ENCODE measurements at places on chromosomes 5 and 9.

DNA sequence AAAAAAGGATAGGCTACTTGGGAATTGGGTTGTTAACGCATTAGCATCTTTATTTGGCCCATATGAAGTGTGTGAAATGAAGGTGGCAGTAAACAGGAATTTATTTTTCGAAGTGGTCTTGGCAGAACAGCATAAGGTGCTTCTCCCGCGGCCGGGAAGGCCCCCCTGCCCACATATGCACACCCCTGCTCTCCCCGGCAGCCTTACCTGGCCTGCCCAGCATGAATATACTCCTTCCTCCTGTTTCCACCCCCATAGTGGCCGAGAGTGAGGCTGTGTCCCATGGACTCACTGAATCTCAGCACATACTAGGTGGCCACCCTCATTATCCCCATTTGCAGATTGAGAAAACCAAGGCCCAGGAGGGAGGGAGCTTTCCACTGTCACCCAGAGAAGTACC is 54.0 kb upstream of the OLFM1 start:
- DNase-seq, result no peak

GRCh38 chr5:34597034-34598027 is 58.8 kb upstream of the RAI14 start:
- no peak for DNase-seq

DNA sequence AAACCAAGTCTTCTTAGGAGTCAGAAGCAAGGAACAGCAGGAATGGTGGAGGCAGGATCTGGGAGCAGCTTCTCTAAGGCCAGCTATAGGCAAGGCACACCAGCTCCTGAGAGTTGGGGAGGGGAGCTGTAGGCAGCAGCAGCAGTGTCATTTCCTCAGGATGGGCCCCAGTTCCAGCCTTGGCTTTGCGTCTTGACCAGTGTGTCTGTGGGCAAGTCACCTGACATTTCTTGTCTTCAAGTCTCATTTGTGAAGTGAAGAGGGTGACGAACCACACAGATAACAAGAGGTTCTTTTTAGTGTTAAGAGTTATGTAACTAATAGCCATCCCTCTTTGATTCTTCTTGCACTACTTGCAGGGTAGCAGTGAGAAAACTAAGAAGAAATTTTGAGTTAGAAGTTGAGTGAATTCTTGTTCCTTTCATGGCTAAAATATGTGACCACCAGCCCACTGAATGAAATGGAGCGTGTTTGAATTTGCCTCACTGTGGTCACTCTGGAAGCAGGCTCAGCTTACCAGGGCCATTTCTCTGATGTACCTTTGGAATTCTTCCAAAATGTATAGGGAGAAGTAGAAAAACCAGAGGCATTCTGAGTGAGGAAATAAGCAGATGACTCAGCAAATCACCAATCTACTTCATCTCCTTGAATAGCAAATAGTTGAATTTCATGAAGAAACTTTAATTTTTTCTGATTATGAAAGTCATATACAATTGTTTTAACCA is 42.4 kb downstream of the RHOBTB3 start:
- no peak for DNase-seq

DNA sequence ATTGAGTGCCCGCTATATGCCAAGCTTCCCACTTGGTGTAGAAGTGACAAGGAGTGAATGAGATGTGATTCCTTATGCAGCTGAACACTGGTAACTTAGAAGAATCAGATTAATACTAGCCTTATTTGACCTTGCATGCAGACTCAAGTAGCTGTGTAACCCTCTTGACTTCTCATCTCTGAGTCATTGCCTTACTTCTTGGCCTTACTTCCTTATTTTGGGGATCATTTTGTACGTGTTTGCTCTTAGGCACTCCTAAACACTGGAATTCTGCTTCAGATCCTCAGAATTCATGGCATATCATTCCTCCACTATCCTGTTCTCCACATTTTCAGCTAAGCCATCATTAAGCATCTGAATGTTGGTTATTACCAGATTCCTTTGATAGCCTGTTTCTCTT is 948.9 kb upstream of the ARRDC3 start:
- no peak for DNase-seq

- DNase-seq, result no peak
Observed at GRCh38 chr5:180704362-180704761, 35.5 kb downstream of the OR2Y1 start.

DNA sequence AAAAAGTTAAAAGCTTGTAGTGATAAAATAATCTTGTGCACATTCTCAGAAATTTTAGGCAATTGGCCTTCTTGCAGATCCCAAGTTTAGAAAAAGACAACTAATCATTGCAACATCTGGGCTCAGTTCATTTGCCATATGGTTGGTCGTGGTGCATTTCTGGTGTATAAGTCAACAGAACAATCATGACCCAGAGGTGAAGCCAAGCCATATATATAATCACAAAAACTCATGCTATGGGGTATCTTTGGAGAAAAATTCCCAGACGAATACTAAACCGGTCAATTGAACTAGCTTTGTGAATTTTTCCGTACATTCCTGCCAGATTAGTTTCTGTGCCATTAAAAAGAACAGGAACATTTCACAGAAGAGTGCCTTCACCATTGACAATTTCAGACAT is 50.3 kb downstream of the FYB1 start:
- no peak for DNase-seq

GRCh38 chr5:135483254-135483653 is 31.1 kb upstream of the TIFAB start:
- no peak for DNase-seq

GRCh38 chr5:128318691-128319090 is 219.4 kb downstream of the FBN2 start:
- DNase-seq, result no peak

GRCh38 chr5:66472010-66472409 is 124.2 kb upstream of the MAST4 start:
- DNase-seq, result no peak

- no peak for DNase-seq
Observed at GRCh38 chr5:172939611-172940267, 19.5 kb upstream of the RPL26L1 start.

GRCh38 chr9:84575705-84576104 is 93.8 kb upstream of the NTRK2 start:
- DNase-seq, result no peak

DNA sequence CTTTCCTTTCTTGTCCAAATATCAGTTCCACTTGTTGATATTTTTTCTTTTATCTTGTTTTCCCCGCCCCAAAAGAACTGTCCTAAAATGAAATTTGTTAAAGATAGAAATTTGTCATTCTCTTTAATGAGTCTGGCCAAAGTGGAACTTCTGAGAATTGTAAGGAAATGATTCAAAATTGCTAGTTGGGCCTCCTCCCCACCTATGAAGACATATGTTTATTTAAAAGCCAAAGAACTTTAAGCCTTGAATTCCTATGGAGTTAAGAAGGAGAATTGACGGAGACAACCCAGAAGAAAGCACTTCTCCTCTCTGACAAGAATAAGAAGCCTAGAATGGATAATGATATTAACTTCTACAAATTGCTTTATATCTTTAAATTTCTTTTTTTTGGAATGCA is 59.1 kb upstream of the ALDH1A1 start:
- DNase-seq, result no peak

- no peak for DNase-seq
Observed at GRCh38 chr5:94976853-94977252, 308.0 kb downstream of the MCTP1 start.

GRCh38 chr9:127305838-127306226 is 41.3 kb downstream of the GARNL3 start:
- no peak for DNase-seq
